Activated naive CD8-positive, alpha-beta T cell treated with anti-CD3 and anti-CD28 coated beads for 36 hours (primary cell): ENCODE measurements at places on chromosomes 1 and 21.

DNA sequence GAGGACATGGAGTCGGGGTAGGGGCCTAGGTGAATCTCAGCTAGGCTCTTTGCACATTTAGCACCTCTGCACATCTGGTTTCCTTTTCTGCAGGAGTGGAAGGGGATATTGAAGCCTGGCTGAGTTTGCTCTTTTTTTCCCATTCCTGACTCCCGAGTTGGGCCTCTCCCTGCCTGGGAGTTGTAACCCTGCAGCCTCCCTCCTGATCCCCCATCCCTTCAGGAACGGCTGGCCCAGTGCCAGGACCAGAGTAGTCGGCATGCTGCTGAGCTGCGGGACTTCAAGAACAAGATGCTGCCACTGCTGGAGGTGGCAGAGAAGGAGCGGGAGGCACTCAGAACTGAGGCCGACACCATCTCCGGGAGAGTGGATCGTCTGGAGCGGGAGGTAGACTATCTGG is 836 bp downstream of the OLFML3 start:
- H3K4me1 ChIP-seq = peaks cover 37% of the 10 kb centered on the region
- no peak overlapping the region for H3K27ac ChIP-seq
- H3K27me3 ChIP-seq = no peaks in the 10 kb centered on the region
- H3K36me3 ChIP-seq = peaks cover 2% of the 10 kb centered on the region
- no peak overlapping the region for H3K4me3 ChIP-seq

- peaks cover 44% of the 10 kb centered on the region for H3K4me1 ChIP-seq
- peaks cover 15% of the 10 kb centered on the region for H3K36me3 ChIP-seq
- H3K4me3 ChIP-seq = peak overlapping the region; percentile 80
- H3K27me3 ChIP-seq = no peaks in the 10 kb centered on the region
- H3K27ac ChIP-seq = peak overlapping the region; percentile 92
- peak; percentile 94 for DNase-seq
Measured at GRCh38 chr1:154328318-154329151, 3.2 kb downstream of the ATP8B2 start.

DNA sequence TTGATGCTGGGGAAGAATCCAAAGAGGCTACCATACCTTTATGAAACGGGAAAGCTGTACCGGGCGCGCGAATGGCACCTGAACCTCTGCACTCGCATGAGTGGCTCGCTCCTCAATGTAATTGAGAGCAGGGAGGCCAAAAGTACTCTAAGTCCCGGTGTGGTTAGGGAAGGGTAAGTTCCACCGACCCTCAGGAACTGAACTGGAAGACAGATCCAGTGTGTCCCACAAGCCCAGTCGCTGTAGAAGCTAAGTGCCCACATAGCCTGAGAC is 1.0 kb downstream of the GATAD2B start:
- peaks cover 40% of the 10 kb centered on the region for H3K4me1 ChIP-seq
- peak overlapping the region; percentile 90 for H3K4me3 ChIP-seq
- DNase-seq = peak; percentile 11
- no peaks in the 10 kb centered on the region for H3K27me3 ChIP-seq

DNA sequence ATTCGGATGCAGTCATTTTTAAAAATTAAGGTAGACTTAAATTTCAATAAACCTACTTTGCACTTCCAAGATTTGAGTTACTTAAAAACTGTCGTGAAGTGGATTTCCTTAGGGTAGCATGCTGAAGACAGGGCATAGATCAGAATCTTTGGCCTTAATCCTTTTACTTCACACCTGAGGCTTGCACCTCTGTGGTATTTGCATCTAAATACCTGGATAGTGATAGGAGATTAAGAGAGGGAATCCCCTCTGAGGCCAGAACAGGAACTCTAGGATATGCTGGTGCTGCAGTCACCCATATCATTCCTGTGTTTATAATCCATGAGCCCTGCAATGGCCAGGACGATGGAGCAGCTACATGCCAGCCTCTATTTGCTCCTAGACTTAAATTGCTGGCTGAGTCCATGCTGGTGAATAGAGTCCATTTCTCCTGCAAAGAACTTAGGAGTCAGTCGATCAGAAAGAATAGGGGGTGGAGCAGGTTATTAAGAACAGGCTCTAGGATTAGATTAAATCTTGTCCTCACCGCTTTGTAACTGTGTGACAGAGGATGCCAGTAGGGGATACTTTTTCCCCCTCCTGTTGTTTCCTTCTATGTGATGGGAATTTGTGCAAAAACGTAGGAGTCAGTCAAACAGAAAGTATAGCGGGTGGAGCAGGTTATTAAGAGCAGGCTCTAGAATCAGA is 333.6 kb downstream of the DUSP10 start:
- no peaks in the 10 kb centered on the region for H3K36me3 ChIP-seq
- H3K4me1 ChIP-seq = no peaks in the 10 kb centered on the region
- H3K27ac ChIP-seq = no peak overlapping the region
- DNase-seq = no peak
- H3K4me3 ChIP-seq = no peak overlapping the region
- H3K27me3 ChIP-seq = peaks cover 15% of the 10 kb centered on the region

- no peaks in the 10 kb centered on the region for H3K27me3 ChIP-seq
- H3K4me3 ChIP-seq = no peak overlapping the region
- no peak for DNase-seq
- H3K36me3 ChIP-seq = no peaks in the 10 kb centered on the region
- no peak overlapping the region for H3K27ac ChIP-seq
Measured at GRCh38 chr1:173555651-173556305, 47.1 kb downstream of the SLC9C2 start.

GRCh38 chr1:212479188-212479587 is 46.5 kb downstream of the NENF start:
- H3K27ac ChIP-seq = no peak overlapping the region
- peaks cover 16% of the 10 kb centered on the region for H3K4me1 ChIP-seq
- DNase-seq = no peak

- H3K4me1 ChIP-seq = peaks cover 54% of the 10 kb centered on the region
- no peaks in the 10 kb centered on the region for H3K27me3 ChIP-seq
- peak within 1 kb of the TSS; percentile 95 for H3K4me3 ChIP-seq
Measured at GRCh38 chr1:26826261-26827105, at the start of gene ZDHHC18. ZDHHC18 (plus strand) TSS chr1:26826688; CDS start chr1:26826805, 117 bp downstream.

DNA sequence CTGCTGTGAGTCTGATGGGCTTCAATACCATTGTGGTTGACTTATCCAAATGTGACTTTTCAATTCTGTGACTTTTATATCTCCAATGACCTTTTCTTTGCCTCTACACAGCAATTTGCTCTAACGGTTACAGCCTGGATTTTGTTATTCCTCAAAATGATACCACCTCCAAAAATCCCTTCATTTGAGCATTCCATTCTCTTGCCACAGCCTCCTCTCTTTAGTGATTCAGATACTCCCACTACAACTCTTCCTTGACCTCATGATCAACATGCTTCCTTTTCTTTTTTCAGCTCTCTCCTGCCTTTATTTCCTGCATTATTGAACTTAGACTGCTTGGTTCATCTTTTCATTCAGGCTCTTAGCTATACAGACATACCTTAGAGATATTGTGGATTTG is 16.6 kb upstream of the IL19 start:
- no peaks in the 10 kb centered on the region for H3K27me3 ChIP-seq
- peaks cover 18% of the 10 kb centered on the region for H3K4me1 ChIP-seq
- H3K4me3 ChIP-seq = no peak overlapping the region
- no peak overlapping the region for H3K27ac ChIP-seq
- no peak for DNase-seq
- no peaks in the 10 kb centered on the region for H3K36me3 ChIP-seq

- peak overlapping the region; percentile 45 for H3K27ac ChIP-seq
- peaks cover 77% of the 10 kb centered on the region for H3K4me1 ChIP-seq
Measured at GRCh38 chr21:37372951-37373350, 6.4 kb downstream of the DYRK1A start.

GRCh38 chr1:55716610-55717009 is 501.4 kb upstream of the USP24 start:
- H3K27me3 ChIP-seq = peaks cover 7% of the 10 kb centered on the region
- no peak overlapping the region for H3K4me3 ChIP-seq
- no peak overlapping the region for H3K27ac ChIP-seq

DNA sequence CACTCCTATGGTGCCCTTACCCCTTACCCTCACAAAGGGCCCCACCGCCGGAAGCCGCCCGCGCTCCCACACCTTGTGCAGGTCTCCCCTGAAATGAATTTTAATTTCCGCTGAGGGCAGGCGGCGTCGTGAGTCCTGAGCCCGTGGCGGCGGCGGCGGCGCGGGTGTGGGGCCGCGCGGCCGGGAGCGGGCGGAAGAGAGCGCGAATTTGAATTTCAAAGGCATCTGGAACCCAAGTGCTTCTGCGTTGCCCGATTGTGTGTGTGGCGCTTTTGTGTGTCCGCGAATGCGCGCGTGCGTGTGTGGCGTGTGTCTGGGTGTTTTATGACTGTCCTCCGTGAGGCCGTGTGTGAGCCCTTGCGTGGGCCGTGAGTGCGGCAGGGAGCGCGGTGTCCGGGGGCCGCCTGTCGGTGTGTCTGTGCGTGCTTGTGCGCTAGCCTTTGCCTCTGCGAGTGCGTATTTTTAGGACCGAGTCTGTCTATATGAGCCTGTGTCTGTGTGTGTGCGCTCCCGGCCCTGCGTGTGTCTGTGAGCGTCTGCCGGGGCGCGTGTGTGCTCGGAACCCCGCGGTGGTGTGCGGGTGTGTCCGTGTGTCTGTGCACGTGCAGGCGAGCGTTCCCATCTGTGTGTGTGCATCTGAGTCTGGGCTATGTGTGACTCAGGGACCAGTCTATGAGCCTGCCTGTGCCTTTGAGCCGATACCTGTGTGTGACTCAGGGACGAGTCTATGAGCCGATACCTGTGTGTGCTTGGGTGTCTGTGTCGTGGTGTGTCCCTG is 7.9 kb upstream of the ADGRB2 start:
- DNase-seq = peak; percentile 45
- no peaks in the 10 kb centered on the region for H3K36me3 ChIP-seq

GRCh38 chr1:45883658-45884057 is 80.2 kb downstream of the MAST2 start:
- H3K27me3 ChIP-seq = no peaks in the 10 kb centered on the region
- H3K4me3 ChIP-seq = no peak overlapping the region
- no peak overlapping the region for H3K27ac ChIP-seq
- no peak for DNase-seq
- peaks cover under 1% of the 10 kb centered on the region for H3K36me3 ChIP-seq

DNA sequence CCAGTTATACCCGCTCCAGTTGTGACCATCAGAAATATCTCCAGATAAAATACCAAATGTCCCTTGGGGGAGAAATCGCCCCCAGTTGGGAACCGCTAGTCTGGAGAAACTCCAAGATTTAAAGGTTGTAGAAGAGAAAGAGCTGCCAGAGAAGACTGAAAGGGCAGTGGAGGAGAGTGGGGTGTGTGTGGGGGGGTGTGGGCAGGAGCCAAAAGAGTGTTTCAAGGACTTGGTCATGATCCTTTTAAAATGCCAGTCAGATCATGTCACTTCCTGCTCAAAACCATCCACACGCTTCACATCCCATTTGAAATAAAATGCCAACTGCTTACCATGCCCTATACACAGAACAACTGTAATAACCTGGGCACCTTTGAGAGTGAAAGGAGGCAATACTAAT is 3.4 kb upstream of the HEYL start:
- DNase-seq = no peak
- H3K27me3 ChIP-seq = peaks cover 25% of the 10 kb centered on the region
- H3K27ac ChIP-seq = no peak overlapping the region
- no peak overlapping the region for H3K4me3 ChIP-seq
- no peaks in the 10 kb centered on the region for H3K4me1 ChIP-seq
- no peaks in the 10 kb centered on the region for H3K36me3 ChIP-seq

DNA sequence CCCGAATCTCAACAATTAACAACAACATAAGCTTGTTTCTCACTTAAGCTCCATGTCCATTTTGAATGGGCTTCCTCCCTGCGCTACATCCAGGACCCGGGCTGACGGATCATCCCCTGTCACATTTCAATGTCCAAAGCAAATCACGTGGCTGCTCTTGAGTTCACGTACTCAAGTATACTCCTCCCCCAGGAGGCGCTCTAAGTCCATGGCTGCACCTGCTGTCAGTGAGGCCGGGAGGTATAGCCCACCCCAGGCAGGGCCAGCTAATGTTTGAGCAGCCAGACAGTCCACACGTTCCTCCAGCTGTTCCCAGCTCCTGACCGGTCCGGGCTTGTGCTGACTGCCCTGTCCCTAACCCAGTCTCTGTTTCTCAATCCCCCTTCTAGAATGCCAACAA is 220.8 kb downstream of the SLC35F3 start:
- no peak overlapping the region for H3K4me3 ChIP-seq
- peak; percentile 51 for DNase-seq
- H3K4me1 ChIP-seq = no peaks in the 10 kb centered on the region
- no peak overlapping the region for H3K27ac ChIP-seq

DNA sequence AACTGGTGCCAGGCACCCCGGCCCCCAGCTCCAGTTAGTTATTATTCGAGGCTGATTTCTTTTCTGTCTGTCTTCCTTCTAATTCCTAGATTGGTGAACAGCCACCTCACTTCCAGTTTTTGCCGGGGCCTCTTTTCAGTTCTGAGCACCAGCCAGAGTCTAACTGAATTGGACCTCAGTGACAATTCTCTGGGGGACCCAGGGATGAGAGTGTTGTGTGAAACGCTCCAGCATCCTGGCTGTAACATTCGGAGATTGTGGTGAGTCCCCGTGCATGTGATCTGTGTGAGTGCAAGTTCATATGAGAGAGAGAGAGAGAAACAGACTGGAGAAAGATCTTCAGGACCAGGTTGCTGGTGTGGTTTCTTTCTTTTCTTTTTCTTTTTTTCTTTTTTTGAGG is 13.5 kb downstream of the NLRP3 start:
- DNase-seq = no peak
- H3K27me3 ChIP-seq = no peaks in the 10 kb centered on the region
- H3K4me1 ChIP-seq = peaks cover 4% of the 10 kb centered on the region

GRCh38 chr1:204868340-204868700 is 2.3 kb upstream of the NFASC start:
- H3K4me3 ChIP-seq = no peak overlapping the region
- H3K27me3 ChIP-seq = no peaks in the 10 kb centered on the region
- H3K4me1 ChIP-seq = peaks cover 1% of the 10 kb centered on the region
- DNase-seq = no peak
- no peak overlapping the region for H3K27ac ChIP-seq

DNA sequence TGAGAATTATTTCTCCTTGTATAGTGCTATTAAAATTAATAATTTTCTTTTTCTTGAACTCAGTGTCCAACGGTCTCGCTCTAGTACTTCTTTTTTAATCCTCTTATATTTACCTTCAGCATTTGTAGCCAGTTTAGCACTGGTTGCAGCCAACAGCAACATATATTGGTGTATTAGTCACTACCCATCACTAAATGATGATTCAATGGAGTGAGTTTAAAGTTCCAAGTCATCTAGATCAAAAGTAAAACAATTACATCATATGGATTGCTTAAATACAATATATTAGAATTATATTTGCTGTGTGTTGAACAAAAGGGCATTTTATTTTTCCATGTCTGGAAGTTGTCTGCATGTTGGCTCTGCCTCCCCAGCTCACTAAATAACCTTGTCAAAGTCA is 591.8 kb downstream of the ADGRL2 start:
- H3K27ac ChIP-seq = no peak overlapping the region
